ENCODE measurements at places on chromosomes 1 and 21.

GRCh38 chr1:222136869-222137268 lies 395.0 kb upstream of the DUSP10 start:
- DNase-seq = no peak

DNA sequence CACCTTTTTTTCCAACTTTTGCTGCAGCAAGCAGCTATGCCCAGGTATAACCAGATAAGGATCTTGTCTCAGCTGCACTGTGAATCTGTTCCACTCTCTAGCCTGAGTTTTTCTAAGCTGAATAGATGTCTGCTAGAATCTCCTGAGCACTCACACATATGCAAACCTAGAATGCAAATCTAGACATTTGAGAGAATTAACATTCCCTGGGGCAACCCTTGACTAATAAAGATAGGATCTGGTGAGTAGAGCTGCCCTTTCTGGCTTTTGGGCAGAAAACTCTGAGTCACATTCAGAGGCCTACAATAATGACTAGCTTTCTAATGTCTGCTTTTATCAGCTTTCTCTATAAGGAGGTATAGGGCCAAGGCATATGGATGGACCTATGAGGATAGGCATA lies 61.4 kb upstream of the BARHL2 start:
- no peak for DNase-seq

- peak; percentile 68 for DNase-seq
These were observed at the start of gene STUM for GRCh38 chr1:226548256-226549093. TSS of gene STUM (plus strand) at chr1:226548764. CDS start at chr1:226548905, 141 bp downstream.

DNA sequence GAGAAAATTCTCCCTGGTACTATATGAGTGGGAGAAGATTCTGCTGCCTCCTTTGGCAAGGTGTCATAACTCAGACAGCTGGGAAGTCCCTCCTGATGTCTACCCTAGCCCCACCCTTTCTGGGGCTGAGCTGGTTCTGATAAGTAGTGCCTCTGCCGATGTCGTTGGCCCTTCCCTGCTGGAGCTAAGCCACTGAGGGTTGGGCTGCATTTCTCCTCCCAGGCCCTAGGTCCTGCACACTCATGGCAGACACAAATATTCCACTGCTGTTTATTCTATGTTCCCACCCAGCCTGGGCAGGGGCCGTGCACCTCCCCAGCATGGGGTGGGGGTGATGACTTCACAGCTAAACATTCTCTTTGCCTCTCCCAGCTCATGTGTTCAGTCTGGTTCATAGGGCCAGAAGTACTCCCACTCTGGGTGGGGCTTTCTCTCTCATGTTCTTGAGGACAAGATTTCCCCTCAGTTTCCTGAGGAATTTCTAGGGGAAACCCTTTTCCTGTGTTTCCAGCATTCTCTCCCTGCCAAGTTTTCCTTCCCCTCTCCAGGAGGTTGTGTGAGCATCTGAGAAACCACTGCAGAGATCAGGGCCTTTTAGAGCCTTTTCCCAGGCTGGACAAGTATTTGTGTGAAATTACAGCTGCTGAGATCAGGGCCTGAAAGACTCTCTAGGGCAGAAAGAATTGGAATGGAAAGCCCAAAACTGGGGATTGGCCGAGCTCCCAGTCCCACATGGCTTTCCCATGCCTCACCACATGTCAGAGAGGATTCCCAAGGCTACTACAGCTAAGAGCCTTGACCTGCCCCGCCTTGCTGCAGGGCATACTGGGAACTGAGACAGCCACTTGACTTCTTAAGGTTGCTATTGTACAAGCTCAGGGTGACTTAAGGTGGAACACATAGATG lies 66.2 kb downstream of the ATP2B4 start:
- DNase-seq = no peak

GRCh38 chr1:117608115-117608615 lies 2.3 kb downstream of the TENT5C start:
- no peak for DNase-seq

DNA sequence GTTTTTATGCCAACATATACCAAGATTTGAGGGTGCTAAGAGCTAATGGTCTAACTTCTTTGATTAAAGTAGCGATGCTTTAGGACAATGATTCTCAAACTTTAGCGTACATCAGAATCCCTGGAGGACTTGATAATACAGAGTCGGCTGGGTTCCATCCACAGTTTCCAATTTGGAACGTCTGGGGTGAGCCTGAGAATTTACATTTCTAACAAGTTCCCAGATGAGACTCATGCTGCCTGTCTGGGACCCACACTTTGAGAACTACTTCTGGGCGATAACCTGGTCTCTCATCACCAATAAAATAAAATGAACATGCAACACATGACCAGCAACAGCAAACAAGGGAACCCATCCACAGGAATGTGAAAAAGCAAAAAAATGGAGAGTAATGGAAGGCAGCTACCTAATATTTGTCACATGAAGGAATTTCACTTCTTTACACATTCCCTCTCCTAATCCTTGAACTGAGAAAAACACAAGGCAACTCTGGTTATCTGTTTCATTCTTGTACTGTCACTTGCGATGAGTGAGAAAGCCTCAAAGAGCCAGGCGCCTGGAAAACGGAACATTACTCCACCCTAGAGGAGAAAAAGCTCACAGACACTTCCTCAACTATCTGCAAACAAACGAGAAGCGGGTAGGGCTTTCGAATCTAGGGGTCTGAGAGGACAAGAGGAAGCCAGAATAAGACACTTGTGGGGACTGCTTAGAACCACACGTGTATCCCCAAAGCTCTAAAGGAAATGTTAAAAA lies 14.0 kb downstream of the HSF2BP start:
- DNase-seq = no peak

- no peak for DNase-seq
These were observed 101.1 kb upstream of the ZC3H11B start for GRCh38 chr1:219713981-219714381.

DNA sequence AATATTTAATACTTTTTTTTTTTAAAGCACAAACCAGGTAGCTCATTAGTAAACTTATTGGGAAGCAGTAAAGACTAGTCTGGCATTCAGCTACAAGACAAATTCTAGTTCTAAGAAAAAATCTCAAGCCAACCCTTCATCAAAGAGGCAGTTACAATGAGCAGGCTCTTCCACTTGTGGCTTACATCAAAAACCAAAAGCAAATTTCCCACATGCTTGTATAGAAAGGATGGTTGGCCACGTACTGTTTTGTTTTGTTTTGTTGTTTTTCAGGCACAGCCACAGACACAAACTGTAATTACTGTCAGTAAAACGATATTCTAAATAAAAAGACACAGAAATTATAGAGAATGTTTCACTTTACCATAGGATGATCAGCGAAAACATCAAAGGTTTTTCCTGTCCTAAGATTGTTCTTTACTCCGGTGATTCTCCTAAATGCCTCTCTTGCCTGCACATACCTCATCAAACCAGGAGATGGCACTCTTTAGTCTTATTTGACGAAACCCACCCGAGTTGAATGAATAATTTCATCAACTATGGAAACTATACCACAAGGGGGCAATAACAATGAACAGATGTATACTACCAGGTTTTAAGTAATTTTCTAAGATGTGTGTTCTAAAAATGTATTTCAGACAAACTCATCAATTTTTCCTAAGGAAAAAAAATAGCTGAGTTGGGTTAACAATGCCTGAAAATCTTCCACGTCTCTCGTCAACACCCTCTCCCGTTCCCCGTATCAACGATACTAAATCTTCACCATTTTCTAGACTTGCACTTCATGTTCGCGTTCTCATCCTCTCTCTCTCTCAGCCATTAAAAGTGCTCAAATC lies 26.9 kb downstream of the RPL5 start:
- DNase-seq = no peak

DNA sequence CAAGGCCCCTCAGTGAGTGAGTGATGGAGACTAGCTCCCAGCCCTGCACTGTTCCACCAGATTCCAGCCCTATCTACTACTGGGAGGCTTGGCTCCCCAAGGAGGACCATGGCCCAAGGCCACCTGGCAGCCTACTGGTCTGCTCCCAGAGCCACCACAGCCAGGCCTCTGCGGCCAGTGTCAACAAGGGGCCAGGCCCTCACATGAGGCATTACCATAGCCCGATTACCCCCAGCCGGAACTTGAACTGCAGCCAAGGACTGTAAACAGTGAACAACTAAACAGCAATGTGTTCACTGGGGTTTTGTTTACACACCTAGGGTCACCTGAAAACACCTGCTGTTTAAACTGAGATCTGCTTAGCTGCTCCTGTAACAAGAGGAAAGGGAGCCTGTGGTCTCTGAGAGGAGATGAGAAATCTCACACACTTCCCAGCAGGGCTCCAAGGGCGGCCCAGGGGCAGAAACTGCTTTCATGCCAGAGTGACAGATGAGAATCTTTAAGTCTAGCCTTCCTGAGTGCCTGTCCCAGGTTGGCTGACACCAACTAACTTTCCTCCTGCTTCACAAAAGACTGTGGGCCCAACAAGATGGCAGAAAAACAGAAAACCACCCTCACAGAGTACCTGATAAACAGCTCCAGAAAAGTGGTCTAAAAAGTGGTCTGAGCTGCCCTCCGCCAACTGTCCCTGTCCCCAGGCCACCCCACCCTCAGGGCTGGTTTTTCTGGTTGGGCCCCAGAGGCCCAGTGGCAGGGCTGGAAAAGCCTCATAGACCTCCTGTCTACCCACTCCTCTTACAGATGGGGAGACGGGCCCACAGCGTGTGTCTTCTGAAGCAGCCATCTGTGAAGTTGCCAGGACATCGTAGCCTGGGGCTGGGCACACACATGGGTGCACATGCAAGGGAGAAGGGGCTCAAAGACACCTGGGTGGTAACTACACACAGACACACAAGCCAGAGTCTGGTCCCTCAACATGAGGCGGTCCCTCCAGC lies 28.8 kb downstream of the MEF2D start:
- DNase-seq = no peak

DNA sequence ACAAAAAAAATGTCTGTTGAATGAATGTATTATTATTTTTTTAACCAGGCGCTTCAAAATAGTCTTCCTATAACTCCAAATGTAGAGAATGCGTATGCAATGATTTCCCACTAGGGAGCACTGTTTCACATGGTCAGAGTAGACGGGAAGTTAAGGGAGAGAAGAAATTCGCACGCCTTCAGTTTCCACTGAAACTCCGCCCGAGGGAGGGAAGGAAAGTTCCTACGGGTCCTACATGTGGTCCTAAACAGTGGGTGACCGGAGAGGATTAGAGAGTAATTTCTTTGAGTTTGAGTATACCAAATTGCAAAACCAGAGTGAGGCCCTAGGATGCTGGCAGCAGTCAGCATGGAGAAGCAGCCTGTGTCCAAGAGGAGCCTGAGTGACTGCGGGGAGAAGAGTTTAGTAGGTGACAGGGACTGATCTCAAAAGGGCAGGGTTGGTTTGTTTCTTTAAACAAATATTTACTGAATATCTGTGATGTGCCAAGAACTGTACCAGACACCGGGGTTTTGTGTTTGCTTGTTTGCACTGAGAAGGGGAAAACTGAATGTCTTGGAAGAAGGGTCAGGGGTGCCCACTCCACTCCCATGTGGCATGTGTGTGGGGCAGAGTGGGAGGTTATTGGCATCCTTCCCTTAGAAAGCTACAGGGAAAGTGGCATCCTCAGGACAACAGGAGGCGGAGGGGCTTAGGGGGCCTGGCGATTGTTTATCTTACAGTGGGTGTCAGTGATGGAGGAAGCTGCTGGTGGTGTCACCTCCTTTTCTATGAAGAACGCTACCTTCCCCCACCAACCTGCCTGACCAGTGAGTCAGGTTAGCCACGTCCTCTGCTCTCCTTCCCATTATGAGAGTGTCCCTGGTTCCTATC lies 22.8 kb downstream of the RNU5D-1 start:
- no peak for DNase-seq

Measured in ecto neural progenitor cell (in vitro differentiated cells).